Stimulated activated naive CD4-positive, alpha-beta T cell (primary cell): ENCODE measurements at places on chromosomes 16 and 17.

DNA sequence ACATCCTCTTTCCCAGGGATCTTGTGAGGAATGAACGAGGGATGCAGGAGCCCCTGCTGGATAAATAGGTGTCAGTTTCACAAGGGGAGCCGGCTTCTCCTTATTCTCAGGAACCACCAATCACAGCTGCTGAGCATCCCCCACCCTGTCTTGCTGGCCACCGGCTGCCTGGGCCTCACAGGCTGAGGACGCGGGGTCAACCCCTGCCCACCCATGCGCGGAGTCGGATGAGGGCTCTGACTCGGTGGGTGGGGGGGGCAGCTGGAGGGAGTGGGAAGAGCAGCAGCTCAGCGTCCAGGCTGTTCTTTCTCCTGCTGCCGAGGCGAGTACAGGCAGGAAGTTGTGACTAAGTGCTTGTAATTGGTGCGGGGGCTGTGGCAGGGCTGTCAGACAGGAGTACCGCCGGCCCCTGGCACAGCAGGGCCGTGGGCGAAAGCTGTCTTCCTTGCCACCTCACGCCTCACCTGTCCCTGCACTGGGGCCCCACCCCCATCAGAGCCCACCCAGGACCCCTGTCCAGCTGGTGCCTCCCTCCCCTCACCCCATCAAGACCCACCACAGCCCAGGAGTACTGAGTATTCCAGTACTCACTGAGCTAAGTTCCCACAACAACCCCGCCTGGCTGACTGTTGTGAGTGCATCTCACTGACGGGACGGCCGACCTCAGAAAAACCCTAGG lies 11.0 kb upstream of the DPEP1 start:
- DNase-seq = peak; percentile 31

DNA sequence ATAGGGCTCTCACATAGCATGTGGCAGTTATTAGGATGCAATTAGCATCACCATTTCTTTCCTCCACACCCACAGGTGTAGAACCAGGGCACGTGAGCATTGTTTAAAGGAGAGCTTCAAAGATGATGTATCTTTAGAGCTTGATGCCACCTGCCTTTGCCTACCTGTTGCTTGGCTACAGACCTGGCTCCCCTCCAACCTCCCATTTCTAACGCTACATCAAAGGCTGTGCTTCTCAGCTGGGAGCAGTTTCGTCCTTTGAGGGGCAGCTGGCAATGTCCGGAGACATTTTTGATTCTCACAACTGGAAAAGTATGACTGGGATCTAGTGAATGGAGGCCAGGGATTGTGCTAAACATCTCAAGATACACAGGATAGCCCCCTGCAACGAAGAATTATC lies 78.5 kb upstream of the CLEC3A start:
- DNase-seq = no peak

DNA sequence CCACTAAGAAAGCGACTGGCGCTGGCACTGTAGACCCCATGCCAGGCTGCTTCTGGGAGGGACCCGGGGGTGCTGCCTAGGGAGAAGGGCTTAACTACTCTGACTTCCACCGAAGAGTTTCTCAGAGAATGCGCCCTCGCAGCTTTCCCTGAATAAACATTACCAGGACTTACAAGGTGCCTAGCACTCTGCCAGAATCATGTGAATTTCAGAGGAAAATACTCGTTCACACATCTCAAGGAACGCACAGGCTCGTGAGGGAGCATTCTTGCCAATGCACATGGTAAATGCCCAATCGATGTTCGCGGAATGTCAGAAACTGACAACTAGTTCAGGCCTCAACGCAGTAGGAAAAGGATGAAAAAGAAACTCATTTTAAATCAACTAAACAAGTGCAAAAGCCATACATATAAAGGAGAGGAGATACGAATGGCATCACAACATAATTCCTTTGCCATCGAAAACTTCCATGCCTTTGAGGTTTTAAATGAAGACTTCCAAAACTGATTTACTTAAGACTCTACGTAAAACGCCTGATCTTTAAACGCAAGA lies 999 bp downstream of the CMC2 start:
- DNase-seq = no peak

DNA sequence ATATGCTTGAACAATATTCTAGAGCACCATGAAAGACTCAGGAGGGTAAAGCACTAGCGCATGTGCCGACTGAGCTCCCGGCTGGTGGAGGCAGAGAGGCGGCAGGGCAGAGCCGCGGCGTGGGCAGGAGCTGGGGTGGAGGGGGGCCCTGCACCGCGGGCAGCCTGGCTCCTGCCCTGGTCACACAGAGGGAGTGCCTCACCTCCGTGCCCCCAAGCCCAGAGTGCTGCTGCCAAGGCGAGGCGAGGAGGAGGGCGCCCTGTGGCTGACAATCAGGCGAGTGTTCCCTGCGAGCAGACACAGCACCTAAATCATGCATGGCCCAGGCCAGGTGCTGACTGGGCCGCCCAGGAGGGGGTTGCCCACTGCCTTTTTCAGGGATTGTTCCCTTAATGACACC lies 105.8 kb upstream of the TNRC6C start:
- no peak for DNase-seq

- no peak for DNase-seq
These were observed 81.8 kb downstream of the SPACA3 start for GRCh38 chr17:33073416-33073815.

DNA sequence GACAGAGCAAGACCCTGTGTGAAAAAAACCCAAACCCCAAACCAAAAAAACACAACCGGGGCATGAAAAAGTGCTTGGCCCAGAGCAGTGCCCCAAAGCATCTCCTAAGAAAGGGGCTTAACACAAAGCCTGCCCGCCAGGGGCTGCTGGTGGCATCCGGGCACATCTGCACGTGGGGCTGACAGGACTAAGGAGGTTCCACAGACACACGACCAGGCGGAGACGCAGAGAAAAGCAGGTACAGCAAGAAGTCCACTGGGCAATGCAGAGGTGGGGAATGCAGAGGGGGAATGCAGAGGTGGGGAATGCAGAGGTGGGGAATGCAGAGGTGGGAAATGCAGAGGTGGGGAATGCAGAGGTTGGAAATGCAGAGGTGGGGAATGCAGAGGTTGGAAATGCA lies 109.2 kb downstream of the ZNF778 start:
- DNase-seq = no peak

GRCh38 chr16:67528870-67529581 lies 397 bp downstream of the RIPOR1 start:
- DNase-seq = peak; percentile 35

DNA sequence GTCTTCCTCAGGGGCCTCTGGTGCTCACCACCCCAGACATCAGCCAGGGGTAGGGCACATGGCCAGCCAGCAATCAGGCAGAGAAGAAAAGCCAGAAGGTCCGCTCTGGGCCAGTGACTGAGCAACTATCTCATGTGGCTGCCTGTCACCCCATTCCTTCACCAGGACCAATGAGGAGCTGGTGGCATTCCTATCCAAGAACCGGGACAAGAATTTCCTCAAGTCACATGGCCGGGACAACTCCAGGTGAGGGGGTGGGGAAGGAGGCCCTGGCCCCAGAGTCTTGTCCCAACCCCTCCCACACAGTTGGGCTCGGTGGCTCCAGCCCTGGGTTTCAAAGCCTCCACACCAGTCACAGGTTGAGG lies 9.4 kb downstream of the XYLT2 start:
- DNase-seq = no peak

GRCh38 chr17:32840241-32840640 lies 36.7 kb downstream of the MYO1D start:
- DNase-seq = no peak

DNA sequence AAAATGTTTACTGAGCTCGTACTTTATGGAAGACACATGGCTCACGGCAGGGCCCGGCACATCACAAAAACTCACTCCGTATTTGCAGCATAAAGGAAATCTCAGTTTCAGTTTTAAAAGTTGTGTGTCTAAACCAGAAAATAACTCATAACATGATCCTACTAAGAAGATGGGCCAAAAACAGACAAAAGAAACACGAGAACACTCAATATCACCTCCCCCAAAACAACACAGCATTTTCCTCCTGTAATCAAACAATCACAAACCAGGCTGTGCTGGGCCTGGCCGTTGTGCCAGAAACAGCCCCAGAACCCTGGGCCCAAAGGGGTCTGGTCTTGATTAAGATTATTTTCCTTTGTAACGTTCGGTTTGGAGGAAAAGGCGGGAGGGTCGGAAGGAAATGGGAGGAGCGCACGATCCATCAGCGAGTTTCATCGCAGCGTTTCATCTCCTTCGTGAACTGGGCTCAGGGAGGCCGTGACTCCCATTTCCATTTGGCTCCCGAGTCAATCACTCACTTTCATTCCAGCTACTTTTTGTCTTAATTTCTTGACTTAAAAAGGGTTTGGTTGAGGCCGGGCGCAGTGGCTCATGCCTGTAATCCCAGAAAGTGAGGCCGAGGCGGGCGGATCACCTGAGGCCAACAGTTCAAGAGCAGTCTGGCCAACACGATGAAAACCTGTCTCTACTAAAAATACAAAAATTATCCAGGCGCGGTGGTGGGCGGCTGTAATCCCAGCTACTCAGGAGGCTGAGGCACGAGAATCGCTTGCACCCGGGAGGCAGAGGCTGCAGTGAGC lies 61.4 kb downstream of the NXN start:
- no peak for DNase-seq

- DNase-seq = no peak
These were observed 7.6 kb downstream of the PHB1 start for GRCh38 chr17:49407086-49407485.

DNA sequence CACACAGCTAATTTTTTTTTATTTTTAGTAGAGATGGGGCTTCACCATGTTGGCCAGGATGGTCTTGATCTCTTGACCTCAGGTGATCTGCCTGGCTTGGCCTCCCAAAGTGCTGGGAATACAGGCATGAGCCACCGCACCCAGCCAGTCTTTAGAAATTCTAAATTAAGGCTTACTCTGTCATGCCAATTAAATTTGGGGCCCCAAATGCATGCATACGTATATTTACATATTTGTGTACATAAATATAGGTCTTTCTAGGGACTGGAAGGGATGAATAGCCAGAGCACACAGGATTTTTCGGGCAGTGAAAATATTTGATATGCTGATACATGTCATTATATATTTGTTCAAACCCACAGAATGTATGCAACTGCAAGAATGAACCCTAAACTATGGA lies 105.1 kb downstream of the BCAS3 start:
- no peak for DNase-seq

- DNase-seq = peak; percentile 65
These were observed 7.4 kb downstream of the CMIP start for GRCh38 chr16:81451753-81452680.

- DNase-seq = peak; percentile 12
These were observed 73.8 kb downstream of the XYLT1 start for GRCh38 chr16:17396762-17397498.

- DNase-seq = peak; percentile 32
These were observed 8.1 kb upstream of the MT1E start for GRCh38 chr16:56617212-56618085.

GRCh38 chr16:66587881-66588600 lies 8.8 kb downstream of the CMTM2 start:
- no peak for DNase-seq

GRCh38 chr16:16014329-16015224 lies 65.2 kb downstream of the ABCC1 start:
- no peak for DNase-seq

- no peak for DNase-seq
These were observed 175.4 kb downstream of the ENGASE start for GRCh38 chr17:79249929-79250521.

DNA sequence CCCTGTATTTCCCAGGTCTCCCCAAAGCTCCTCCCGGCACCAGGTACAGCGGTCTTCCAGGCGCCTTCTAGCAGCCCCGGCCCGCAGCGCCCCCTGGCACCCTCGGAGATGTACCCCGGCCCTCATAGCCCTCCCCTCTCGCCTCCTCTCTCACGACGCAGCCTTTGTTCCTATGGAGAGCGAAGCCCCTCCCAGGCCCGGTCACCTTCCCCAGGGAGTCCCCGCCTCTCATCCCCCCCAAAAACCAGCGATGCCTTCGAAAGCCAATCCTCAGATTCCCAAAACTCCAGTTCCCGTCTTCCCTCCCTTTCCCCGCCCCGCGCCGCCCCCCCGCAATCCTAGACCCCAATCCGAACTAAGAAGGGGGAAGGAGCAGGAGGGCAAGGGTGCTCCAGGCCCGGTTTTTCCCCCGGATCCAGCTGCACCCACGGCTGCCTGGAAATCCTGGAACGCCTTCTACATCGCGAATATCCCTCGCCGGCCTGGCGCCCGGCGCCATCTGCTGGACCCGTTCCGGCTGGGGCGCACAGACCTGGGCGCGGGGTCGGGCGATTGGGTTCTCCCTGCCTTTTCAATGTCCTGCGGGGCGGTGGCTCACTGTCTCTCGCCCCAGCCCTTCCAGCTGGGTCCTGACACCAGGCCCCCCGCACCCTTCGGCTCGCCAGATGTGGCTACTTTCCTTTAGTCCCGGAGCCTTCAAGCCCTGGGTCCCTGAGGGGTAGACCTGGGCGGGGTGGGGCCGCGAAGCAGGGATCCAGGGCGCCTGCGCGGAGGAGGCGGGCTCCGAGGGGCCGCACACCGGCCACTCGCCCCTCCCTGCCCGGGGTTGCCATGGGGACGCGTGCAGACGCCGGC lies at the start of gene DNAH2:
DNAH2 (plus strand) TSS at position 844 of the 855 bp plus-strand sequence. CDS start 1,991 bp downstream, outside the sequence.
- no peak for DNase-seq

GRCh38 chr17:51103050-51103449 lies 17.6 kb downstream of the SPAG9 start:
- no peak for DNase-seq

DNA sequence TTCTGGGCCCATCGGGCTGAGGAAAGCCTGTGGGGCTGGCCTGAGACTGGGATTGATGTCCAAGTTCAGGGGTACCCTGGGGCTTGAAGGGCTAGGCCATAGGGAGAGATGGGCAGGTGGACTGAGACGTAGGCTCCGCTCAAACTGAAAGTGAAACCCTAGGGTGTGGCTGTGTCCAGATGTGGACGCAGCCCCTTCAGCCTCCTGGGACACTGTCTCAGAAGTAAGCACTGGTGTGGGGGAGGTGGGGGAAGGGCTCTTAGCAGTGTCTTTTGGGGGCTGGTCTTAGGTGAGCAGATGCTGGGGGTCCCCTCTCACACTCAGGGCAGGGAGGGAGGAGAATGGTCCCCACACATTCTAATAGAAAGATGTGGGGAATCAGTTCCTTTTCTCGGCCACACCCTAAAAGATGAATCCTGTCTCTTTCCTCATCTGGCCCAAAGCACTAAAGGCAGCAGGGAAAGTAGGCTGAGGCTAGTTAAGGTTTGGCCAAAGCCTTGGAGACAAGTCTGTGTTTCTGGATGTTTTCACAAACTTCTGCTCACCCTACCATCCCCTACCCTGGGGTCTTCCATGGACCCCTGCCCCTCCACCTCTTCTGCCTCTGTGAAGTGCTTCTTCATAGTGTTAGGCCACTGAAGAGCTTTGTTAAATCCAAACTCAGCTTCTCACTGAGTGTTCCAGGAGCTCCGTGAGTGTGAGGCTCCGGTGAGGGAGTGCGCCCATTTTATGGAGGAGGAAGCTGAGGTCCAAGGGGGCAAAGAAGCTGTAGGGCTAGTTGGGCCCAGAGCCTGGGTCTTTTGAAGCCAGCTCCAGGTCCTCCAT lies 5.6 kb downstream of the FMNL1 start:
- DNase-seq = no peak
